Activated B cell treated with CpG ODN at 0.5 μM for 24 hours (primary cell): ENCODE measurements at places on chromosomes 12 and 14.

DNA sequence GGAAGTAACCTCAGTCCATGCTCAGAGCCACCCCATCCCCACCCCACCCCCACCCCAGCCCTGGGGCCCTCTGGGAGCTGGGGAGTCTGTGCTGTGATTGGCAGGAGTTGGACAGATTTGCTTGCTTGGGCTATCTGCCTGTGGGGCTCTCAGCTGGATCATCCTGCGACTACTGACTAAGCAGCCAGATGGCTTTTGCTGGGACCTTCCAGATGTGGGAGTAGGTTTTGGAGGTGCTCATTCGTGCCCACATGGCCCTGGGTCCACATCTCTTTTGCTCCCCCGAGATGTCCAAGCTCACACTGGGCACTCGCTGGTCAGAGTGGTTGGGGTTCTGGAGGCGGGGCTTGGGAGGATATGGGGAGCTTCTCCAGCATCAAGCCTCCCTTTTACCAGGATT is 138.9 kb downstream of the TSPAN9 start:
- H3K36me3 ChIP-seq: no peaks in the 10 kb centered on the region
- H3K4me1 ChIP-seq: peaks cover 9% of the 10 kb centered on the region
- no peak overlapping the region for H3K4me3 ChIP-seq

DNA sequence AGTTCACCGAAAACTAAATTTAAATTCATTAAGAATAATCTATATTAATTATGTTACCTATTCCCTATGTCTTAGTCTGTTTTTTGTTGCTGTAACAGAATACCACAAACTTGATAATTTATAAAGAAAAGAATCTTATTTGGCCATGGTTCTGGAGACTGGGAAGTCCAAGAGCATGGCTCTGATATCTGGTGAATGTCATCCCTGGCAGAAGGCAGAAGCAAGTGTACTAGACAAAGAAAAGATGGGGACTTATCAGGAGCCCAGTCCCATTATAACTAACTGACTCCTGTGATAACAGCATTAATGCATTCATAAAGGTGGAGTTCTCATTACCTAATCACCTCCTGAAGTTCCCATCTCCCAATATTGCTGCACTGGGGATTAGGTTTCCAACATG is 33.3 kb upstream of the BCAT1 start:
- H3K36me3 ChIP-seq: no peaks in the 10 kb centered on the region
- H3K4me1 ChIP-seq: no peaks in the 10 kb centered on the region
- H3K27ac ChIP-seq: no peak overlapping the region
- H3K27me3 ChIP-seq: no peaks in the 10 kb centered on the region
- no peak for DNase-seq

DNA sequence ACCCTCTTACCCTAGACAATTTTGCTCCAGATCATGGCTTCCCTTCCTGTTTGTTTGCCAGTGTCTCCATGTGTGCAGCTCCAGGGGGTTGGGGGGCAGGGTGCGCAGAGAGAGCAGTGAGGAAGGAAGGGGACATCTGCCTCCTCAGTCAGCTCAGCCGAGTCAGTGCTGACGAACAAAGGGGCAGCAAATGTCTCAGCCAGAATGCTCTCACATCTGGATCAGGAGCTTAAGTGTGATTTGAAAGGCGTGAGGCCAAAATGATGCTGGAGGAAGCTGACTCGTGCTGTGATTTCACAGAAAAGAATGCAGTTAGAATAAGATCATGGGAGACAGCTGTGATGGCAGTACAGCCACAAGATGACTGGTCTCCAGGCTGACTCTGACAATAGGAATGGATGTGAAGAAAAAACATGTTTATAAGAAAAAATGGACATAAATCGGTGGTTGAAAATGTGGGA is 27.1 kb upstream of the CDK17 start:
- H3K36me3 ChIP-seq: no peaks in the 10 kb centered on the region
- H3K27ac ChIP-seq: no peak overlapping the region
- DNase-seq: no peak

DNA sequence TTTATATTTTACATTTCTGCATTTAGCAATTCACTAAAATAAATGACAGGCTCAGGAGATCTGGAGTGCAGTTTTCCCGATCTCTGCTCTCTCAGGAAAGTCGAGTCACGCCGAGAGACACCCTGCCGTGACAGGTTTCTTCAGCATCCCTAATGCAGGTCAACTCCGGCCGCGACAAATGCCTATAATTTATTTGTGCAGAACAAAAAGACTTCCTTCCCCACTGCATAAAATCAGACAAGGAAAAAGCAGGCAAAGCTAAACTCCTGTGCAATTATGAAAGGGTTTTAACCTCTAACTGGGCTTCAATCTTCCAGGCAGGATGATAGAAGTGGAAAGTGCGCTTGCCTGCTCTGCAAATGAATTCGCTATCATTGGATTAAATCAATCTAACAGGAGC is 28.1 kb downstream of the SPRING1 start:
- H3K4me1 ChIP-seq: peaks cover 26% of the 10 kb centered on the region
- H3K27me3 ChIP-seq: peaks cover 2% of the 10 kb centered on the region
- H3K4me3 ChIP-seq: no peak overlapping the region

DNA sequence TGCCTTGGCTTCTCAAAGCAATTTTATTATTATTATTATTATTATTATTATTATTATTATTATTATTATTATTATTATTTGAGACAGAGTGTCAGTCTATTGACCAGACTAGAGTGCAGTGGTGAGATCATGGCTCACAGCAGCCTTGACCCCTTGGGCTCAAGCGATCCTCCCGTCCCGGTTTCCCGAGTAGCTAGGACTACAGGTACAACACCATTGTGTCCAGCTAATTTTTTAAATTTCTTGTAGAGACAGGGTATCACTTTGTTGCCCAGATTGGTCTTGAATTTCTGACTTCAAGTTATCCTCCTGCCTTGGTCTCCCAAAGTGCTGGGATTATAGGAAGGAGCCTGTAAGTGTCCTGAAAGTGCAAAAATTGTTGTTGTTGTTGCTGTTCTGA is 11.6 kb upstream of the AP4S1 start:
- no peak overlapping the region for H3K27ac ChIP-seq
- H3K4me3 ChIP-seq: no peak overlapping the region
- no peaks in the 10 kb centered on the region for H3K27me3 ChIP-seq
- H3K36me3 ChIP-seq: peaks cover 22% of the 10 kb centered on the region

DNA sequence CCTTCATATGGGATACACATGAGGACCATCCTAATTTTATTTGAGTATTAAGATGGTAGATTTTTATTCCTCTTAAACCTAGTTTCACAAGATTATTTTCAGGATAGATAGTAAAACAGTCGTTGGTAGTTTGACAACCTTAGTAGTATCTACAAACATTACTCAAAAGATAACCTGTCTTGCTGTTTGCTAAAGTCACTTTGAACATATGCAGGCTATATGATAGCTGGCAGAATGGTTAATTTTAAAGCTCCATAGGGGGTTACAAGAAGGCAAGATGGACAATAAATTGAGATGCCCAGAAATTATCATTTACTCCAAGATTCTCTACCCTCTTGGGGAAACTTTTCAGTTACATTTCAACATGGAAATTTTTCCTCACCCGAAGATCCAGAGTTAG is 525.7 kb downstream of the SOX5 start:
- H3K4me3 ChIP-seq: no peak overlapping the region
- no peak overlapping the region for H3K27ac ChIP-seq
- H3K4me1 ChIP-seq: no peaks in the 10 kb centered on the region
- no peak for DNase-seq
- no peaks in the 10 kb centered on the region for H3K27me3 ChIP-seq
- no peaks in the 10 kb centered on the region for H3K36me3 ChIP-seq

- H3K27ac ChIP-seq: no peak overlapping the region
- no peak overlapping the region for H3K4me3 ChIP-seq
- no peaks in the 10 kb centered on the region for H3K36me3 ChIP-seq
- H3K27me3 ChIP-seq: no peaks in the 10 kb centered on the region
Measured at GRCh38 chr12:44431647-44432343, 444.3 kb downstream of the NELL2 start.
